ENCODE measurements at places on chromosomes 11 and 22.
A peak's percentile ranks its signal among the peaks of the same experiment; 100 is the strongest.

- DNase-seq = no peak
Observed at GRCh38 chr11:115349335-115350017, 154.7 kb downstream of the CADM1 start.

DNA sequence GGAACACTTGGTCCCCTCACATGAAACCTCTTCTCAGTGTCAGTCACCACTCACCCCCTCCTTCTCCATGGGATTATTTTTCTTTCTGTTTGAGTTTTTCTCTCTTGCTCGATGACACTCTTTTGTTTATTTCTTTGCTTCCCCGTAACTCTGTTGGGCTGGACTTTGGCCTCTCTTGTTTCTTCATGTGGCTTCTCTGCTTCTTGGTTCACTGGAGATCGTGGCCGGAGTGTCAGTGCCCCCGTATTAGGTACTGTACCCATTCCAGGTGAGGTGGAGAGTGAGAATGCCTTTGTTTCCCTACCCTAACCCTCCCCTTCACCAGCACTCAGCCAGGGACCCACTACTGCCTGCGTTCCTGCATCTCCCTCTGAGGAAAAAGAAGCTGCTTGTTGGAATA lies 32.5 kb downstream of the CYB5R2 start:
- no peak for DNase-seq

DNA sequence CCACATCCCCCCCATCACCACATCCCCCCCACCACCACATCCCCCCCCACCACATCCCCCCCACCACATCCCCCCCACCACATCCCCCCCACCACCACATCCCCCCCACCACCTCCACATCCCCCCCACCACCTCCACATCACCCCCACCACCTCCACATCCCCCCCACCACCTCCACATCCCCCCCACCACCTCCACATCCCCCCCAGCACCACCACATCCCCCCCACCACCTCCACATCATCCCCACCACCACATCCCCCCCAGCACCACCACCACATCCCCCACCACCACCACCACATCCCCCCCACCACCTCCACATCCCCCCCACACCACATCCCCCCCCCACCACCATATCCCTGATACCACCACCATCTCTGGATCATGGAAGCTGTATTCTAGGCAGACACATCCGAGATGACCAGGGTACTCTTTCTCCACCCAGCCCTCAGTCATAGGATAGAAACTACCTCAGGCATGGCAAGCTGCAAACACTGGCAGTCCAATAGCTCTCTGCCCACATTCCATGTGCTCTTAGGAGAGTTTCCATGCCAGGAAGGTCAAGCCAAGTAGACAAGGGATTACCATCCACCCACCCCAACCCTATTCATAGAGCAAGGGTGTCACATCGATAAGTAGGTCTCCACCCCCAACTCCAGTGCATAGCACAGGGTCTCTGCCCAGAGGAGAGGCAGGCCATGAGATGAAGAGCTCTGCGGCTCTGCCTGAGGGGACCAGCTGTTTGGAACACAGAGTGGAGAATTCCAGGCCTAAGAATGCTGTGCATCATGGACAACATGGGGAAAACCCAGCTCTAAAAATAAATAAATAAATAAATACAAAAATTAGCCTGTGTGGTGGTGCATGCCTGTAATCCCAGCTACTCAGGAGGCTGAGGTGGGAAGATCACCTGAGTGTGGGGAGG lies 33.0 kb upstream of the TEAD1 start:
- DNase-seq = no peak

GRCh38 chr11:60699936-60700335 lies 524 bp downstream of the MS4A8 start:
- DNase-seq = no peak

- DNase-seq = no peak
Observed at GRCh38 chr11:133047036-133047770, 485.1 kb downstream of the OPCML start.

DNA sequence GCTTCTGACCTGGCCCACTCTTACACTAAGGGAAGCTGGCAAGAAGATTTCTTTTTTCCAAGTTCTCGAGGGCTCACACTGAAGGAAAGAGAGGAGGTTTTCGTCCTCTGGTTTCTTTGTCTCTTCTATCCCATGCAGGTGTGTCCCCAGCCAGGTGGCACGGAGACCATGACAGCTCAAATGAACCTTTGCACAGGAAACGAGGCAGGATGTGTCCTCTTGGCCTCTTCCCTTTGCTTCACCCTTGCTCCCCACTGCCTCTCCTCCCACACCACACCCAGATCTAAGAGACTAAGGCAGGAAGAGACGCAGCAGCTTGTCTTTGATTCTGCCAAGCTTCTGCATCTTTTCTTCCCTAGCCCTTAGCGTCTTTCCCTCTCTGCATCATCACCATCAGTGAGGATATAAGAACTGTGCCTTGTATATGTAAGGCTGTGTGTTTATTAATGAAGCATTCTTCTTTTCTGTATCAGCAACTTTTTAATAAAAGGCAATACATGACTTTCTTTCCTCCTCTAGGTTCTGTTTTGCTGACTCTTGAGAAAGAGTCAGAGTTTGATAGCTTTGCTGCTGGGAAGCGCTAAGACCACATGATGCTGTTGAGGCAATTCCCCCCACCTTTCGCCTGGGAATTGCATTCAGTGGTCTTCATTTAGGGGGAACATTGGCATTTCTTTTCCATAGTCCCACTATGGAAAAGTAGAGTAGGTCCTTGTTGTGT lies 56.0 kb upstream of the PARVA start:
- DNase-seq = no peak

DNA sequence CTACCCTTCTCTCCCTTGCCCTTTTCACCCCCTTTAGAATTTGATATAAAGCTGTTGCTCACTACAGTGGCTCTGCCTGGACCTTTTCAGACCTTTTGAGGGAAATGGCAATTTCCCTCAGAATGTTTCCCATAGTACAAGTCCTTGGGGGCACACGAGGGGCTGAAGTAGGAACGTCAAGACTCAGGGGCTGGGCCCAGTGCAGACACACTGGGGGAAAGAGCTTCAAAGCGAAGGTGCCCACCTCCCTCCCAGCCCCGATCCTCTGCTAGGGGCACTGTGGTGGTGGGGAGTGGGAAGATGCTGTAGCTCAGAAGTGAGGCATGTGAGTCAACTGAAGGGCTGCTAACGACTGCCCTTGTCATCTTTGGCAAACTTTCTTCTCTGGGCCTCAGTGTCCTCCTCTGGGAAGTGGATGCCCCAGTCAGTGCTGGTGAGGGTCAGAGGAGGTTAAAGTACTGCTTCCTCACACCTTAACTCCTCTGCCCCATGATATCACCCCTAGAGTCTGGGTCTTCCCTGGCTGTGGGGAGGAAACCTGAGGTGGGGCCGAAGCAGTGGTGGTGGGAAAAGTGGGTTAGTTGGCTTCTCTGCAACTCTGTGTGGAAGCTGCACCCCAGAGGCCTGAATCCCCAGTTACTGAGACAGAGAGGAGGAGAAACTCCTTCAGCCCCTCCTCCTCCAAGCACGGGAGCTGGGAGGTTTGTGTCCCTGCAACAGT lies 425.3 kb upstream of the B3GAT1 start:
- DNase-seq = no peak

GRCh38 chr11:36817336-36817965 lies 219.4 kb upstream of the RAG2 start:
- DNase-seq = no peak

GRCh38 chr11:128607819-128608218 lies 20.5 kb upstream of the ETS1 start:
- DNase-seq = no peak

DNA sequence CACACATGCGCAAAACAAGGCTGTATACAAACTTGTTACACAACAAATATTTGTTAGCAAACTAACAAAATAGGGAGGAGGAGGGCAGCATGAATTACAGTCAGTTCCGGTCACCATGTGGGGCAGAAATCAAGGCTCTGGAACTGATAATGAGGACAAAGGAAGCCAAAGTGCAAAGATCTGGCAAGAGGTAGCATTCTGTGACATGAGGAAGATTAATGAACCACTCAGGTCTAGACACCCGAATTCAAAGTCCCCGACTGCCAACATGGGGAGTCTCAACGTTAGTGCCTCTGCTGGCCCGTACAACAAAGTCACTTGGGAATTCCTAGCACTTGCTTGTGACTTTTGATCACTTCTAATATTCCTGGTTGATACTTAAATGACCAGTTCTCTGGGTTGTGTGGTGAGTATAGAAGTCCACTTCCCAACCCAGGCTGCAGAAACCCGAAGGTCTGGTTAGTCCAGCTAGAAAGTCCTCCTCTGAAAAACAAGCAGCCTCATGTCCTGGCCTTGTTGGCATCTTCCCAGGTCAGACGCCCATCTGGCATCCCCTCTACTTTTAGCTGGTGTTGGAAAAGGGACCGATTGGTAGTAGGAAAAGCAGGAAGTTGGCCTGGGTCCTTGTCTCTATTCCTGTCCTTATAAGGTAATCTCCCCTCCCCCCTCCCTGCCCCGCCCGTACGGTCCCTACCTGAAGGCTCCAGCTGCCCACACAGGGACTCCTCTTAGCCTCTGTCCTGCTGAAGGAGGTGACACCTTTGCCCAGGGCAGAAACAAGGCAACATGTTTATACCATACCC lies 1.6 kb downstream of the SUN2 start:
- DNase-seq = no peak

GRCh38 chr11:121886005-121886734 lies 229.8 kb downstream of the BLID start:
- no peak for DNase-seq

GRCh38 chr22:25818541-25818940 lies 76.6 kb downstream of the MYO18B start:
- DNase-seq = no peak

DNA sequence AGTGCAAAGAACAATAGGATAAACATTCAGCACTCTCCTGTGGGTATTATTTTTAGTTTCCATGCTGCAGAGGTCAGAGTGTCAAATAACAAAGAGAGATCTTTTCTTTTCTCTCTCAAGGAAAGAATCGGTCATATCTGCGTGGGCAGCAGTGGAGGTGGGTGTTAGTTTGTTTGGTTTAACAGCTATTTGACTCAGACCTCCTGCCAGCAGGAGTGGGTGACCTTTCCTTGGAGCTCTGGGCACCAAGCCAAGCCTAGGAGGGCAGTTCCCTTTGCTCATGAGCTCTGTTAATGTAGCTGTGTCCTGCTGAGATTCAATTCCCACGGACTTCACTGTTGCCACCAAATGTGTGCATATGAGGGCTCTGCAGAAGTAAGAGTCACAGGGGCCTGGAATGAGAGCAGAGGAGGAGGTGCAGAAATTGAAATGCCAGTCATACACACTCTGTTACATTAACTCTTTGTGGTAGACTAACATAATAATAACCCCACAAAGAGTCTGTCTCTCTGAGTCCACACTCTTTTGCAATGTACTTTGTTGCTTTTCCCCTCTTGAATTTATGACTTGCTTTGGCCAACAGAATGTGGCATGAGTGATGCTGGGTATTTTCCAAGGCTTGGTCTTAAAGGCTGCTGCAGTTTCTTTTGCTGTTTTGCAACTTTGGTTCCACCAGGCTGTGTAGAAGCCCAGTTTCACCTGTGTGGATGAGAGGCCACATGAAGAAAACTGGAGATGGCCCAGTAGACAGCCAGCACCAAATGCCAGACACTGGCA lies 76.0 kb upstream of the GRK3 start:
- no peak for DNase-seq

DNA sequence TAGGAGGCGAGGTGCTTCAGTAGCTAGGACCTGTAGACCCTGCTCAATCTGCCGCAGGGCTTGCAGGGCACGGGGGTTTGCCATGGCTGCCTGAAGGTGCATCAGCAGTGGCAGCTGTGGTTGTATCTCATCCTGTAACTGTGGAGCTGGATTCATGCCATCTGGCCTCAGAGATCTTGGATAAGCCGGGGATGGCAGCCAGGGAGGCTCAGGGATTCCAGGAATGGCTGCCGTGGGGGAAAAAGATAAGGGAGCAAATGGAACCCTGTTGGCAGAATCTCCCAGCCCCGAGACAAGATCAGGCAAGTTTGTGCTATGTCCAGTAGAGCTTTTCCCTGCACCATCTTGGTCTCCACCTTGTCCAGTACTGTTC lies 1.8 kb downstream of the UBQLN3 start:
- no peak for DNase-seq

GRCh38 chr11:104332110-104332509 lies 168.2 kb upstream of the PDGFD start:
- peak; percentile 29 for DNase-seq

- no peak for DNase-seq
Observed at GRCh38 chr11:22347857-22348487, 9.8 kb downstream of the SLC17A6 start.

GRCh38 chr11:126485986-126486635 lies 130.6 kb downstream of the ST3GAL4 start:
- no peak for DNase-seq

- DNase-seq = peak; percentile 90
Observed at GRCh38 chr22:41532908-41533825, 11.1 kb downstream of the POLR3H start.

DNA sequence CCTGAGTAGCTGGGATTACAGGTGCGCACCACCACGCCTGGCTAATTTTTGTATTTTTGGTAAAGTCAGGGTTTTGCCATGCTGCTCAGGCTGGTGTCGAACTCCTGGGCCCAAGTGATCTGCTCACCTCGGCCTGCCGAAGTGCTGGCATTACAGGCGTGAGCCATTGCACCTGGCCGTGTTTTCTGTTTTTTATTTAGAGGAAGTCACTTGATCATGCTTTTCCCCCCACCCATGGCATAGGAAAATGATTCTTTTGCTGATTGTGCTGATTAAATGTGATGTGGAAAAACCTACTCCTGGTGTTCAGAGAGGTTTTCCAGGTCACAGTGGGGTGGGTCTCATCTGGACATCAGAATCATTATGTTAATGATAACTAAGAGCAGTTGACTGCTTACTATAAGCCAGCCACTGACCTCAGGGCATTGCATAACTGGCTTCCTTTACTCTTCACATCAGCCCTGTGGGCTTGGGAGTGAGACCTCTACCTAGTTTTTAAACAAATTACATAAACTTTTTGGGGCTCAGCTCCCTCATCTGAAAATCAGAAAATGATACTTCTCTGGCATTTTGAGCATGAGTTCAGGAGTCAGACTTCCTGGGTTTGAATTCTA lies 71.0 kb downstream of the PTPRJ start:
- no peak for DNase-seq

DNA sequence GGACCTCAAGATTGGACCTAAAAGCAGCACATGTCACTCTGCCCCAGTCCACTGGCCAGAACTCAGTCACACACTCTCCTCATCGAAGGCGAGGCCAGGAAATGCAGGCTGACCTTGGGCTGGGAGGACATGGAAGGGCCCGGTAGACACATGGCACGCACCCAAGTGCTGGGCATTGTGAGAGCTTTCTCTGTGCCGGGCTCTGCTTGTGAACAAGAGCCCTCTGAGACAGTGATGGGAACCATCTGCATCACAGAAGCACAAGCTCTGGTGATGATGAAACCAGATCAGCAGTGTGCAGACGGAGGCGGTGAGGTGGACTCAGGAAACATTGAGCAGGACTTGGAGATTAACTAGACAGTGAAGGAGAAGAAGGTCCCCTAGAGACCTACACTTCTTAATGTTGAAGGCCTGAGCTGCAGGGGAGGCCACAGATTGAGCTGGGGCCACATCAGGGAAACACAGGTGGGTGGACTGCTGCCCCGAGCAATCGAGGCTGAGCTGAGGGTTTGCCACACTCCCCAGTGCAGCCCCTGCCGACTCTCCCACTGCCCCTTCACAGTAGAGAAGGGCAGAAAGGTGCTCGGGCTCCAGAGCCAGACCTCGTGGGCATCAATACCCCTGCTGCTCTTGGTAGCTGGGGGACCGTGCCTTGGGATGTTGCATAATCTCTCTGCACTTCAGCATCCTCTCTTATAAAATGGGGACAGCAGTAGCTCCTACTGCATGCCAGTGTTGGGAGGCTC lies 1460.5 kb downstream of the TBC1D22A start:
- no peak for DNase-seq
